ENCODE measurements at places on chromosomes 7 and 10.

DNA sequence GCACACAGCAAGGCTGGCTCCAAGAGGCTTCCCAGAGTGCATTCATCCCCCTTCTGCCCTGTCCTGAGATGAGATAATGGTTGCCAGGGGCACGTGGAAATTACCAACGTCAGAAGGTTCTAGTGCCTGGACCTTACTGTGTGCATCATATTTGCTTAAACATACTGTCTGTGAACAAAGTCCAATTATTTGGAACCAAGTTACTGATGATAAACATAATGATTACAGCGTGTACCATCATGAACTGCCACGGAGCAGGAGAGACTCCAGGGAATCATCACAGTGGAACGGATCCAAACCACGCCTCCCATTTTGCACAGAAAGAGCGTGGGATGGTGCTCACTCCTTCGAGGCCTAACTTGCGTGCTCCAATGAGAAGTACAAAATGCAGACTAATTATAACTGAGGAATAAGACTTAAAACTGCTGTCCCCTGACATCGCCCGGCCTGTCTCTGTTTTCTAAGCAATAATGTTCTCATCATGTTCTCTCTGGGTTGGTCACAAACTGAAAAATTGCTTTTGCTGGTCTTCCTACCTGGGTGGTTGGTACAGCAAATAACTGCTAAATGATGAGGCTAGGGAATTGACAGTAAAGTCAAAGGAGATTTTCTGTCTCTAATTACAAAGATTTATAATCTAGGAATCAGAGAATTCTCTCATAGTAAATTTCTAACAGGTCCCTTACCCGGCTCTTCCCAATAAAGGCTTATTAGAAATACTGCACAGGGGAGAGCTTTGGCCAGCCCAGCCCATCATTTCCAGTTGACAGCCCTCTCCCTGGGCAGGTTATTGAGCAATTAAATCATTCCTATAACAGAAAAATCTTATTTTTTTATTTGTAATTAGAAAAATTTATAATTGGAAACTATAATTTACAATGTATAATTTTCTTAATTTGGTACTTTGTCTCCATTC is 182.2 kb downstream of the CAMK1D start:
- DNase-seq = no peak

DNA sequence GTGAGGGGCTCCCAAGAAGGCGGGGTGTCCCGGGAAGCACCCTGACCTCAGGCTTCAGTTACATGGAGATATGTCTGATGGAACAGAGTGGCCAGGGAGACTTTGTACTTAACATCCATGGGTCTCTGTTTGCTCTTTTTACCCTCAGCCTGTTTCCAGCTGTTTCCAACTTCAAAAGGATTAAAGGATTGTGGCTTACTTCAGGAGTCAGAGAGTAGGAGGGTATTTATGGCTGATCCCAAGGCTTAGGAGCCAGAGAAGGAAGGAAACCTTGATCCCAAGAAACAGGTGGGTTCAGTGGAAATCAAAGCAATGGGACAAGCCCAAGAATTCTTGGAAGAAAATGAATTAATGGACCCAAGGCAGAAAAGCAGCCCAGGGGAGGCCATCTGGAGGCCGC is 37.7 kb upstream of the ZNF438 start:
- DNase-seq = no peak

DNA sequence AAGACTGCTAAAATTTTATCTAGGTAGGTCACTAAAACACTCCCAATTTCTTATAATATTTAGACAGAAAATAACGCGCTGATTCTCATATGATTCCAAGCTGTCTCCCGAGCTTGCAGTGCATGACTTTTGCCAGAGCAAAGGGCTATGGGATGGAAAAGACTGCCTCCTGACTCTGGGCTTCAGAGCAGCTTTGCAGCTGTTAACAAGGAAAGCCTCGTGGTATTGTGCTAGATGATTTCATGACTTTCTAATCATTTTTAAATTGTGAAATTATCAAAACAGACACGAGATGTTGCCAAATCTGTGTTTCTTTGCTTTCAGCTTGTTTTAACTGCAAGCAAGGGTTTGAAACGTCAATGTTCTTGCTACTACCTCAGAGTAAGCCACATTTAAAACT is 238.3 kb downstream of the AGMO start:
- no peak for DNase-seq

DNA sequence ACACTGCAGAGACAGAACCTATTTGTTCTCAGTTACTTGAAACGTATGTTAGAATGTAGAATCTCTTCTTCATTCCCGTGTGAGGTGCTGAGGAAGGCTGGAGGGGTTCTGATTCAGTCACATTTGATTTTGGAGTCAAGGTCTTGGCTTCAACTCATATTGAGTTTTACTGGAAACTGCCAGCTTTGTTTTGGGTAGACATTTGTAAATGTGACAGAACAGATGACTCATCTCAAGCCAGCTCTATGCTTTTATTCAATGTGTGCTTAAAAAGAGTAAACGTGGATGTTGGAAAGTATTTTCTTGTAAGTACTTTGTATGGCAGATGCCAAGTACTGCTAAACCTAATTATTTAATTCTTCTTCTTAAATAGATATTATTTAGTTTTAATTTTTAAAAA is 780.8 kb upstream of the C7orf33 start:
- DNase-seq = no peak

DNA sequence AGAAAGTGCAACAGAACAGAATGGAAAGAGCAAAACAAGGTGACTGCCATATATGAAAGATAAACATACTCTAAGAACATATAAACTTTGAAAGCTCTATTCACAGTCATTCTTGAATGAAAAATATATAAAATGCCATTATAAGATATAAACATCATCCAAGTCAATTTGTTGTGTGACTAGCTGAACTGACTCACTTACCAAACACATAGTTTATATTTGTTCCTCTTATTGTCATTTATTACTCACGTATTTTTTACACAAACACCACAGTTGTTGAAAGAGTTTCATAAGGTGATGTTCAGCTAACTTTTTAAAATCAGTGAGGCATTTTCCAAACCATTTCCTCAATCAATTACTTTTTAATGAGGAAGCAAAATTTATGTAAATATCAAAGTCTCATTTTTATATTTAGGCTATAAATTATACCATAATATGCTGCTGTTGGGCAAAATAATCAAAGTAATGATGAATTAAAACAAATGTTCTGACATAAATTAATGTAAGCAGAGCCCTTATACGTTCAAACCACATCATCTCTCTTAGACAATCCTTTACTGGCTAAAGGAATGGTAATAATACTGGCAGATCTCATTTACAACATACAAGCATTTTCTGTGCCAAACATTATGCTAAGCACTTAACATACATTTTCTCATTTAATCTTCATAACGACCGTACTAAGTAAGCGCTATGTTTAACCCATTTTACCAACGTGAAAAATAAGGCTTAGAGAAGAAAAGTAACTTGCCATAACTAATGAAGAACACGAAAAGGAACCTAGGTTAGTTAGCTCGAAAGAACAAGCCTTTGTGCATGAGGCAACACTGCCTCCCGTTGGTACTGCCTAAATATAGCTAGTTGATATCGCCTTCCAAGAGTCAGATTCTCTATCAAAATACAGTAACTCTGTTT is 7.3 kb downstream of the LRRN3 start:
- peak; percentile 23 for DNase-seq

GRCh38 chr7:14745076-14745475 is 157.5 kb downstream of the DGKB start:
- no peak for DNase-seq

GRCh38 chr7:94382132-94382531 is 12.6 kb upstream of the COL1A2 start:
- no peak for DNase-seq

DNA sequence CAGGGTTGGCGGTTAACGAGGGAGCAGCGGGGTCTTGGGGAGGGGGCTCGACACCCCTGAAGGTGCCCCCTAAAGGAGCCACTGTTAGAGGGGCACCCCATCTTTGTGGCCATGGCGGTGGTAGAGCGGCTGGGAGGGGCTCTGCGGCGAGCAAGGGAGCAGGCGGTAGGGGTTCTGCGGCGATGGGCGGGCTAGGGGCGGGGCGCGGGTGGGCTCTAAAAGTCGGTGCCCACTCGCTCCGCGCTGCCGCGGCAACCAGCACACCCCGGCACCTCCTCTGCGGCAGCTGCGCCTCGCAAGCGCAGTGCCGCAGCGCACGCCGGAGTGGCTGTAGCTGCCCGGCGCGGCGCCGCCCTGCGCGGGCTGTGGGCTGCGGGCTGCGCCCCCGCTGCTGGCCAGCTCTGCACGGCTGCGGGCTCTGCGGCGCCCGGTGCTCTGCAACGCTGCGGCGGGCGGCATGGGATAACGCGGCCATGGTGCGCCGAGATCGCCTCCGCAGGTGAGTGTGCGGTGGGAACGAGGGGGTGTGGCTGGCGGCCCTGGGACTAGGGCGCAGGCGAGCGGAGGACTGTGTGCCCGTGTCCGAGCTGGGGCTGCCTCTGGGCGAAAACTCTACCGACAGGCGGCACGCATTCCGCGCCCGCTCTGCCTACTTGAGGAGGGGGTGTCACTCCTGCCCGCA is at the start of gene MEST:
MEST (plus strand) TSS at position 245 of the 682 bp plus-strand sequence; CDS start at position 474, 229 bp downstream.
- DNase-seq = no peak

DNA sequence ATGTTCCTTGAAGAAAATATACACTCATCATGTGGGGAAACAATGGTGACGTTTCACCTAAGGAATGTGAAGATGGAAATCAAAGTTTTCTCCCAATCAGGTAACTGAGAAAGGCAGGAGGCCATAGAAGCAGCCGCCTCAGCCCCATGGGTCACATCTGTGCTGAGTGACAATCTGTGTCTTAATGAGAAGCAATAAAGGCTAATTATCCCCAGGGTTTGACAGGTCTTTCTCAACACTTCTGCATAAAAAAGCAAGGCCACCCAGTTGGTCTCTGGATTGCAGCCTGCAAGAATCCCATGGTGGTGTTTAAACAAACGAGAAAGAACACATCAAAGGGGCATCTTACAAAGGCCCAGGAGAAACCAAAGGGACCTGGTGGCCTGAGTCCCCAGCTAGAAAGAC is 91.1 kb upstream of the TNS3 start:
- no peak for DNase-seq

DNA sequence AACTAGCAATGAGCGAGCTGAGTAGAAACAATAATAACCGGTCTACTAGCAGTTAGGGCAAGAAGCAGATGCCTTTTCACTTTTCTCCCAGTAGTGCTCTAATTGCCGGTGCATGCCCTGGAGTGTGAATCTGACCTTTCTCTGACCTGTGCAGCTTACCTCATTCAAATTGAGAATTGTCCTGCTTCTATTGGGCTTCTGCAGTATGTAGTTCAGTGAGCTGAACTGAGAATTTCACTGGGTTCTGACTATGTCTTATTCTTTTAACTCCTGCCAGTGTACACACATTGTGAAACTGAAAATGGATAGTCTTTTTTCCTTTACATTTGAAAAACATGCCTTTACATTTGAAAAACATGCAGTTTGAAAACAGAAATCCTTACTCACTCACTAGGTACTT is 157.9 kb upstream of the GRM3 start:
- no peak for DNase-seq

GRCh38 chr7:93544691-93545090 is 29.8 kb downstream of the CALCR start:
- no peak for DNase-seq

DNA sequence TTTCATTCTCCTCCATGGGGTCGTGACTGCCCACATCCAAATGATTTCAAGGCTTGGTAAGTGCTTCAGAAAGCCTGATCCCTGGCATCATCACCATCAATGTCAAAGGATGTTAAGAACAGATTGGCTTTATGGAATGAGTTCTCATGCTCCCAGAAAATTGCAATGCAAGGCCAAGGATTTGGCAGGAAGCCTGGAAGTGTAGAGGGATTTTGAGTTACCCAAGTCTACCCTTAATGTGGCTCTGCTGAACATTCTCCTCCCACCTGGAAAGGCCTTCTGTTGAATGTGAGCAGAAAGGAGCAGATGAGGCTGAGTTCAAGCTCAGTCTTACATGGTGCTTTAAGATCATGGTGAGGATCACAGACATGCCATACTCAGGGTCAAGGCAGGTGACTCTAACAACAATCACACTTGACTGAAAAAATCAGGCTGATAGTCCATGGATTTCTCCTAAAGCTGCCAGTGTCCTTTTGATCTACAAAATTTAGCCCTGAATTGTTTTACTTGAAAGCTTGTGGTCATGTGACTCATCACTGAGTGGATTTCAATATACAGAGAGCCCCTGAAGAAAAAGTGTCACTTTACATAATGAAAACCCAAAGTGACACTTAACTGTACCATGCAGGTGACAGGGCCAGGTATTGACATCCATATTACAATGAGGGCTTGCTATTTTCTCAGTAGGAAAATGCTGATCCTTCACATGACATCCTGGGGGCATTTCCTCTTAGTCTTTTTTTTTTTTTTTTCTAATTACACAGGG is 111.1 kb upstream of the PDLIM1 start:
- DNase-seq = no peak

Data from NCI-H460 (cell line).